ENCODE measurements at places on chromosomes 4 and X.

GRCh38 chr4:25146076-25146475 lies 14.2 kb downstream of the SEPSECS start:
- no peak for DNase-seq

- DNase-seq: no peak
Observed at GRCh38 chr4:47913861-47914219, 543 bp downstream of the NFXL1 start.

DNA sequence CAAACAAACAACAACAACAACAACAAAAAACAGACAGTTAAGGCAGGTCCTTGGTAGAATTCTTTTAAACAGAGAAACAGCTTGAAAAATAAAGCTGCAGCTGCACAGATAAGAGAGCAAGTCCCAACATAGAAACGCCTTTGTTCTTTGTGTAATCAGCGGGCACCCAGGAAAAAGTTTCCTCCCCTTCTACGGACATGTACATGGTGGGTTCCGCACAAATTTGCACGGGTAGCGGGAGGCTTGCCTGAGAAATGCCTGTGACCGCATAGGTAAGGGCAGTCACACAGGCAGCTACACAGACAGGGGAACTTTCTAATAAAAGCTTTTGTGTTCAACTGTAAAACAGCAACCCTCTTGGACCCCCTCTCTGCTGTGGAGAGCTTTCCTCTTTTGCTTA lies 25.7 kb upstream of the CT47A1 start:
- DNase-seq: no peak

GRCh38 chr4:142379277-142380051 lies 466.6 kb downstream of the INPP4B start:
- no peak for DNase-seq

- no peak for DNase-seq
Observed at GRCh38 chrX:101417981-101418841, 10.2 kb downstream of the HNRNPH2 start.

GRCh38 chrX:50707955-50708699 lies 105.9 kb downstream of the SHROOM4 start:
- DNase-seq: no peak

- no peak for DNase-seq
Observed at GRCh38 chr4:38013461-38014366, 53.5 kb downstream of the PTTG2 start.

DNA sequence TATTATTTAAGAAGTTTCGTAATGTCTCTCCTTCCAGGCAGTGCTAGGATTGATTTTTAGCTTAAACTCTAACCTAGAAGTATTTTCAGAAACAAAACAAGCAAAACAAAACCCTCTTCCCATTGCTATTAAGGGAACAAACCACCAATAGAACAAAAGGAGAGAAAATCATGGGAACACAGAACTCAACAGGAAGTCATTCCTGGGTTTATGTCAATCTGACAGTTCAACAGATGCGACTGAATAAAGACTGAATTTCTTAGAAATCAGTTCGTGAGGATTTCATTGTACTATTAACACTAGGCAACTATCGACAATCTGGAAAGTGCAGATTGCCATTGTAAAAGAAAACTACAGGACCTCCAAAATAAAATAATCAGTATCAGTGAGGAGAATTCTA lies 229.1 kb upstream of the SMIM31 start:
- no peak for DNase-seq

GRCh38 chrX:72299891-72300630 lies 5.7 kb downstream of the CITED1 start:
- DNase-seq: no peak

DNA sequence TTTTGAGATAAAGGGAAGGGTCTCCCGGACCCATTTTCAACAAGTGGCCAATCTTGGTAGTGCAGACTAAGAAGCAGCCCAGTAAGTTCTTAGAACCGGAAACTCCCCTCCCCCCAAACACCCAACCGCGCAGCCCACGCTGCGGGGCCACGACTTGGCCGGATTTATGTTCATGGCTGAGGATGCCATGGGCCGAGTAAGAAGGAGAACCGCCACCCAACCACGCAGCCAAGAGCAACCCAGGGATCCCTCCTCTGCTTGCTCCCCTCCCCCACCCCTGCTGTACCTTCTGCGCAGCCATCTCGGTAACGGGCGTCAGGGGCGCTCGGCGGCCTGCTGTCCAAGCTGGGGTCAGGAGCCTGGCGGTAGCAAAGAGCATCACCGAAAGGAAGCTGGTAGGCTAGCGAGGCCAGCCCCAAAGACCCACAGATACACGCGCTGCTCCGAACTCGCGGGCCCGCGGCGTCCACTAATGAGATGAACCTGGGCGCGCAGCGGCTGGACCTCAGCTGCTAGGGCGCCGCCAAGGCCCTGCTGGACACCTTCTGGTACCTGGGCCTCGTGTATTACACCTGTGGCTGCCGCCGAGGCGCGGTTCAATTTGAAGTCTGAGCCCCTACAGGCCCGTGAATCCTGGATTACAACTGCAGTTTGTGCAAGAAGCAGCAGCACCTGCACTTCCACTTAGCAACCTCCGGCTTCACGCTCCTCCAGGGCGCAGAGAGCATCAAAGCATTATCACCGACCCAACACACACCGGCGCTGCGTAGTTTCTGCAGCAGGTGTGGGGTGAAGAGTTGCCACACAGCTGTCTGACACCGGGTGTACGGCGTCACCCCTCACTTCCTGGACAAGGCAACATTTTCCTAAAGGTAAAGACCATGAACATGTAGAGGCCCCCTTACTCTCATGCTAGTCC lies 63.4 kb downstream of the NUDT10 start:
- no peak for DNase-seq

GRCh38 chr4:187354740-187355139 lies 631.1 kb upstream of the FAT1 start:
- DNase-seq: no peak

- DNase-seq: no peak
Observed at GRCh38 chr4:185779517-185779916, 32.5 kb downstream of the SORBS2 start.

GRCh38 chrX:41045960-41046567 lies 39.2 kb upstream of the USP9X start:
- no peak for DNase-seq

- DNase-seq: no peak
Observed at GRCh38 chrX:20427173-20427770, 160.6 kb upstream of the RPS6KA3 start.

DNA sequence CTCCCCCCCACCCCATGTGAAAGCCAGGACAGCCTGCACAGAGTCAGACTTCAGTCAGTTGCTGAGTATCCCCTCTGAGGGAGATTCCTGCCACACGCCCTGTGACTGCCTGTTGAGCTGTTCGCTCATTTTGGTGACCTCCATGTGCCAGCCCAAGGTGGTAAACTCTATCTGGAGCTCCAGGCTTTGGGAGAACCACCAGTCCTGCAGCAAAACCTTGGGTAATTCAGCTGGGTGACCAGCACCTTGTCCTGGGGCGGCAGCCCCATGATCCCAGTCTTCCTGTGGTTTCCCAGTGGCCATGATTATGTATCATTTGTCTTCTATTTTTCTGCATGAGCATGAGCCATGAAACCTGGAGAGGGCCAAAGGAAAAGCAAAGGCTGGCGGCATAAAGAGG lies 73.4 kb downstream of the NBDY start:
- DNase-seq: no peak
